ENCODE measurements at places on chromosomes 5 and 9.

- peak; percentile 49 for DNase-seq
Measured at GRCh38 chr5:108747774-108748400, at the start of gene FER. Gene FER (plus strand): TSS chr5:108747897. CDS start chr5:108798183, 50,286 bp downstream.

DNA sequence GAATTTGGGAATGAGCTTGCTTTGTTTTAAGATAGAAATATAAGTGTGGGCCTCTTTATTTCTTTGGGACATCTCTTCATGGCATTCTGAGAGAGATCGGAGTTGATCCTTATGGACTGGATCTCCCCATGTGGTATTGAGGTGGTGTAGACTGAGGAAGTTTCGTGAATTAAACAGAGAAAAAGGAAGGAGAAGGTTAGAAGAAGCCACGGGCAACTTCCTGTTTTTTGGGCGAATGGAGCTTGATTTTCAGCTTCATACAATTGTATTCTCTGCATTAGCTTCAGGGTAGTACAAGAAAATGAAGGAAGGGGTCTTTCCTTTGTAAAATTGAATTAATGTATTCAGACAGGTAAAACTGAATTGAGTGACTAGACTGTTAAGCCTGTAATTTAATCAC lies 70.5 kb upstream of the HMHB1 start:
- DNase-seq, result no peak

DNA sequence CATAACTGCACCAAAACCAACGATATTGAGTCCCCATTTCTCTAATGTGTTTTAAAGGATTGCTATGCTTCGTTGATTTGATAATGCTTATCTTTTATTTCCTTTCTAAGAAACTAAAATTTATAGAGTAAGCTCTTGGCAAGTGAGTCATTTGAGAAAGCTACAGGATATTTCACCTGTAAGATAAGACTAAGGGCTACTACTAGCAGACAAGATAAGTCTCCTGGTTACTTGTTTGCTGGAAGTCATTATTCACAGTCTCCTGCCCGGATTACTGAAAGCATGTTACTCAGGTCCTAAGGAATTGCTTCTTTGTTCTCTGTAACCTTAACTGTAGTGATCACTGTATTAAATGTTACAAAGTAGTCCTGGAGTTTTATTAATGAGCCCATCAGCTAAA lies 315.9 kb upstream of the RASA1 start:
- DNase-seq, result no peak

- peak; percentile 36 for DNase-seq
Measured at GRCh38 chr9:16262477-16263261, 607.8 kb downstream of the BNC2 start.

GRCh38 chr9:36218411-36218901 lies 27.7 kb downstream of the CLTA start:
- DNase-seq, result no peak

GRCh38 chr9:125387861-125388524 lies 126.4 kb downstream of the GAPVD1 start:
- DNase-seq, result no peak

- no peak for DNase-seq
Measured at GRCh38 chr5:87769157-87769556, 356.4 kb upstream of the CCNH start.

GRCh38 chr5:171484460-171484899 lies 65.0 kb downstream of the FGF18 start:
- DNase-seq, result no peak

GRCh38 chr5:150579462-150580400 lies 60.7 kb upstream of the SYNPO start:
- DNase-seq, result no peak

DNA sequence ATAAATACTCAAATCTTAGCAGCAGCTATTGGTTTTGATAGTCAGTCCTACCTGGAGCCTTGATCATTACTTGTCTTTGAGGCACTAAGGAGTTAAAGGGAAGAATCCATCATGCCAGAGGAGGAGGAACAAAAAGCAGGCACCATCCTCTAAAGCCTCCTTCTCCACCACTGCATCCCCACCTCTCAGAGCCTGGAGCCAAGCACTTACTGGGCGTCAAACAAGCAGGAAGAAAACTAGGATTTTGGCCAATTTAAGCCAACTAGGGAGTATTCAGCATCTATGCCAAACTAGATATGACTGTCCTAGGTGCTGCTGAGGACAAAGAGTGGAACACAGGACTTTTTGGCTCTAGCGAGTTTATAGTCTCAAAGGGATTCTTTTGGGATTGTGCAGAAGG lies 152.5 kb downstream of the PPP2R2B start:
- no peak for DNase-seq

- no peak for DNase-seq
Measured at GRCh38 chr5:31995006-31995405, 179.1 kb downstream of the GOLPH3 start.

DNA sequence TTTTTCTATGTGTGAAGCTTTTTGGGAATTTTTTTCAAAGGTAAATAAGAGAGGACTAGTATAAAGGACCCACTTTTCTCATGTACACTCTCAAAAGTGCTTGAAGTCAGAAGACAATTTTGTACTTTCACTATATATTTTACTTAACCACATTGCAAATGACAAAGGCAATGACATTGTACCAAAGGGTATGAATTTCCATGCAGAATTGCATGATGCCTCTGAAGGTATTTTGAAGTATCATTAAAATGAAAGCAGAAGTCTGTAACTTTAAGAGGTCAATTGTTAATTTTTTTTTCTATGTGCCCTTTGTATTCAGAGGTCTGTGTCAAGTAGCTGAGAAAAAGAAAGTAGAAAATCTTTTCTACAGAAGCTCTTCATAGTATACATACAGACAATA lies 84.7 kb downstream of the ST8SIA4 start:
- DNase-seq, result no peak

DNA sequence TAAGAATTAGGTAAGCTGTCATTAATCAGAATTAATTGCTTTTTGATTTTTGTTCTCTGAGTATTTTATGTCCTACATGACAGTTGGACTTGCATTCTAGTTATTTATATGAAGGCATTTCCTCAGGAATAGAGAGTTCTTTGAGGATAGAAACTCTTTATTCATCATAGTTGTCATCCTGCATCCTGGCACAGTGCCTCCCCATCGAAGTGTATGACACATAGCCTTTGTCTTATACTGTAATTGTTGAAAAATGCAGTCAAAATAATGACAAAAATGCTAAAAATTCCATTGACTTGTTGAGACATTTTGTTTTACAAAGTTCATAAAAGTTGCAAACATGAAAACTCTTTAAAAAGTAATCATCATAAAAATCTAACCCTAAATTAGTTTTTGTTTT lies 36.5 kb downstream of the CFAP95 start:
- DNase-seq, result no peak

DNA sequence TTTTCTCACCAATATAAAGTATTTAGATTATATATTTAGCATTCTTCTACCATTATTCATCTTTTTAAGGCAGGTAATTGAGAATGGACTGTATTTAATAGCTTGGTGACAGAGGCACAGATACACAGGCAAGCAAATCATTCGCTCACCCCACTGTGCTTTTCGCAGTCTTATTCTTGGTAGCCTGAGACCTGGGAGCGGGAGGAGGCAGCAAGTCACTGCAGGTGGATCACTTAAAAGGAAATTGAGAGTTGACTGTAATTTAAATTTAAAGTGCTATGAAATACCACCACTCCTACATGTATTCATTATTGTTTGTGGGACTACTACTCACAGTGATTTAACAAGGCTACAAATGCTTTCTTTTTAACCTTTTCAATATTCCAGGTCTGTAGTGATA lies 9.7 kb downstream of the RICTOR start:
- DNase-seq, result no peak

GRCh38 chr5:66285343-66285922 lies 141.3 kb downstream of the SREK1 start:
- DNase-seq, result no peak

DNA sequence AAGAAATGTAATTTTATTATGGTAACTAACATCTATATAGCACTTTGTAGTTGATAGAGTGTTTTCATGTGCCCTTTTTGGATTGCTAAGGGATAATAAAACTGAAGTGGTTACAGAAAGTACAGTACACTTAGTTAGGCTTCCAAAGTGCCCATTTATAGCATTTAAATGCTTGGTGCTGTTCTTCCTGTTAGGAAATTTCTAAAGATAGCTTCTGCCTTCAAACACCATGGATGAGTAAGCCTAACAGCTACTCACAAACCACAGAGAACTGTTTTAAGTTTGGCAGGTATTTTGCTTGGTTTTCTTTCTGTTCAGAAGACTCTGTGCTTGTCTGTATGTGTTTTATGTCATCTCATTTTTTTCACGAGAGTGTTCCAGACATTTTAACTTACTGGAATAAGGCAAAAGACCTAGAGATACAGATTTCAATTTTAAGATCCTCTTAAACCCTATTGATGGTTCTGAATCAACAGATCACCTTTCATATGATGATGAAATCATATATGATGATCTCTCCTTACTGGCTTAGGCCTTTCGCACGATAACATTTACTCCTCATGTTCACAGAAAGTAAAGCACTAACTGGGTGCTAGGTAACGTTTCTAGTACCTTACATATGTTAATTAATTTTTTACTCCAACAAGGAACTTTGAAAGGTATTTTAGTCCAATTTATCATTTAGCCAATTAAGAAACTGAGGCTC lies 4.4 kb downstream of the RIMOC1 start:
- DNase-seq, result no peak

DNA sequence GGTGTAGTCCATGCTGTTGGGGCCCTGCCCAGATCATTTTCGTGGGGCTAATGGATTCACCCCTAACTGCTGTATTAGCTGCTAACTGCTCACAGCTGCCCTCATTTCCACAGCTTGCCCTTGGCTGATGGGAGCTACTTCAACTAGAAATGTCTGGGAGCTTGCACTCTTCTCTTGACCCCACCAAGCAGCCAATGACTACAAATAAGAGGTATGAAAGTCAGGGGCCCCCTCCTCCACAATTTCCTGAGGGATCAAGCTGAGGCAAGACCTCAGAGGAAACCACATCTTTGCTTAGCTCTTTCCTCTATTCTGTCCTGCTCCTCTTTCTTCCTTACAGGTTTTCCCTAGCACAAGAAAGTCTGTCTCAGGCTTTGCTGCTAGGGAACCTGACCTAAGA lies 397.5 kb downstream of the MLLT3 start:
- no peak for DNase-seq

DNA sequence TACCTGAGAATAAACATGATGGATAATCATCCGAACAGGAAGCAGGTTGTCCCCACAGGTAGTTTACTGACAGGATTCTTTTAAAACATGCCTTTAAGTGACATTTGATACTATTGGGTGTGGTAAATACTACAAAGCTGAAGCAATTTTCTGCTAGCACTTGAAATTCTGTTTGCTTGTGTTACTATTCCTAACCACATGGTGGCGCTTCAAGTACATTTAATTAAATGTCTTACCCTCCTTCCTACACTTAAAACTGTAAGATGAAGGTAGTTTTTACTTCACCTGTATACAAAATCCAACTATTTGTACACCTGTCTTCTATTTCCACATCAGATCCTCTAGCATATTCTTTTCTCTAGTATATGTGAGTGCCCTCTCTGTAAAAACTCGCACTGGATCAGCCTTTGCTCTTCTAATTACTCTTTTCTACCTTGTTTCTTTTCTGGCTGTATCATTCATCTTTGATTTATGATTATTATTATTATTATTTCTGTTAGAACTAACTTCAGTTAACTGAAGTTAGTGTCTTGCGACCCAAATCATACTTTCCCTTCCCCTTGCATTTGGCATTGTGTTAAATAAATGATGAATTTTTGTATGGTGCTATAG lies 18.4 kb downstream of the SLC25A46 start:
- DNase-seq, result peak; percentile 34

- DNase-seq, result no peak
Measured at GRCh38 chr9:110797611-110798010, 129.0 kb downstream of the MUSK start.

- DNase-seq, result no peak
Measured at GRCh38 chr5:171966270-171966669, 40.2 kb downstream of the FBXW11 start.

DNA sequence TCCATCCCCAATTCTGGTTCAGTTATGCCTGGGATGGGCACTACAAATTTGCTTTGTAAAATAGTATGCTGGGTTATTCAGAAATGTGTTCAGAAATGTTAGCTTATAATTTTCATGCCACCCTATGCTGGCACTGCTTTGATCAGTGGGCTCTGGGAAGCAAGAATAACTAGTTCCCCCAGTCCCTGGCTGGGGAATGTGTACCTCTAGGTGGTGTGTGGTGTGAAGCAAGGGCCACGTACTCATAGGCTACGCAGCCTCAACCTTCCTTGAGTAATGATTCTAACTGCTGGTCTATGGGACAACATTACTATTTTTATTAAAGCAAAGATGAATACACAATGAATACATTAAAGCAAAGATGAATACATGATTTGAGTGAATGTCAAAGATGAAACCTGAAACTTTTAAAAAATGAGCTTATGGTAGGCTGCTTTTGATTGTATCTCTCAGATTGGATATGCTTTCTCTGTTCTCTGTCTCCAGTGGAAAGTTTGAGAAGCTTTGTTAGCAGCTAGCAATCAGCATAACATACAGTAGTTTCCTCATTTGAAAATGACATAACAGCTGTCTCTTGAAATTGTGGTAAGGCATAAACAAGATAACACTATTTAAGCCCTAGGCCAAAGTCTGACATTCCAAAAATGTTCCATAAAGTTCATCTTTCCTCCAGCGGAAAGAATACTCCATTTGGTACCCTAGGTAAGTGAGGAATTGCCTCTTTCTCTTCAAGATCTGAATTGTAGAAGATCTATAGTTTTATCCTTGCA lies 174.7 kb upstream of the NFIB start:
- DNase-seq, result no peak

- peak; percentile 1 for DNase-seq
Measured at GRCh38 chr9:123081824-123082223, 48.4 kb downstream of the GPR21 start.

DNA sequence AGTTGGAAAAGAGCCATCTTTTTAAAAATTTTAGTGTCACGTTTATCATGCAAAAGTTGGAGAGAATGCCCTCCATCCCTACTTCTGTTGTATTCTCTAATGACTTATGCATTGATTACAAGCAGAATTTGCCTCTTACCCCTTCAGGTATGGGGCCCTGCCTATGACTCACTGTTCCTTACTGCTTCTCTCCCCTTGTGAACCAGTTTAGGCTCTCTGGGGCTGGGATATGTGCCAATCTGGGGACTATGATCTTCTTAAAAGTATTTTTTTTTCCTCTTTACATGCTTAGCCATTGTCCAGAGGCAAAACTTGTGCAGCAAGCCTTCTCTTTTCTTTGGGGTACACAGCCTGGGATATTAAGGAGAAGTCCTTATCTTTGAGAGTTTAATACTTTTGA lies 37.4 kb downstream of the CAMK4 start:
- DNase-seq, result no peak

- DNase-seq, result peak; percentile 8
Measured at GRCh38 chr5:95709967-95710650, 21.0 kb upstream of the RHOBTB3 start.

- no peak for DNase-seq
Measured at GRCh38 chr5:42131081-42131480, 206.0 kb downstream of the FBXO4 start.
